A549 treated with DMSO at 1 μM for 4 hours (cell line): ENCODE measurements at places on chromosomes 13 and 19. TPM values are rescaled to one million over a fixed set of nuclear protein-coding genes. Genes with fewer than 3 reads are reported as not detected.

ZNF91 gene
- 0.16 to 0.58 TPM (median 0.21 TPM) in 5 replicates for total RNA-seq

PROZ gene
- total RNA-seq = not detected in 5 replicates

TEX101 gene
- not detected in 5 replicates for total RNA-seq

MAST3 gene
- 1.7 to 2.3 TPM (median 2.0 TPM) in 5 replicates for total RNA-seq
